Esophagus squamous epithelium (tissue), 5 donors: ENCODE measurements at places on chromosomes 5 and 9.

GRCh38 chr9:107141967-107142366, 141.1 kb upstream of the RAD23B start:
- no peak for DNase-seq

DNA sequence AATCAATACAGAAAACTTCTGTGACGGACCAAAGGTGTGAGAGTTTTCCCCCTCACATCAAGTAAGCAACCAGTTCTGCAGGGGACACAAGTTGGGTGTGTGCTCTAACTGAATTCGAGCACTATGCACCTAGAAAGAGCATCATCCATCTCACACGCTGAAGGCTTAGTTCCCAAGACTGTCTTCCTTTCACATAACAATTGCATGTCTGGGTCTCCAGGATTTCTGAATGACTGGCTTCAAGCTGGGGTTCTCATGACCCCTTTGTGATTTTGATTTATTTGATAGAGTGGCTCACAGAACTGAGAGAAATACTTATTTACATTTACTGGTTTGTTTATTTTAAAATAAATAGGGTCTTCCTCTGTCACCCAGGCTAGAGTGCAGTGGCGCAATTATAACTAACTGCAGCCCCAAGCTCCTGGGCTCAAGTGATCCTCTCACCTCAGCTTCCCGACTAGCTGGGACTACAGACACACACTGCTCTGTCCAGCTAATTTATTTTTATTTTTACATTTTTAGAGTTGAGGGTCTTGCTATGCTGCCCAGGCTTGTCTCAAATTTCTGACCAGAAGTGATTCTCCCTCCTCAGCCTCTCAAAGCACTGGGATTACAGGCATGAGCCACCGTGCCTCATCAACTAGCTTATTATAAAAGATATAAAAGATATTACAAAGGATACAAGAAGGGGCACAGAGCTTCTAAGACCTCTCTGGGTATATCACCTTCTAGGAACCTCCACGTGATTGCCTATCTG, 316.7 kb upstream of the CDH12 start:
- no peak for DNase-seq

DNA sequence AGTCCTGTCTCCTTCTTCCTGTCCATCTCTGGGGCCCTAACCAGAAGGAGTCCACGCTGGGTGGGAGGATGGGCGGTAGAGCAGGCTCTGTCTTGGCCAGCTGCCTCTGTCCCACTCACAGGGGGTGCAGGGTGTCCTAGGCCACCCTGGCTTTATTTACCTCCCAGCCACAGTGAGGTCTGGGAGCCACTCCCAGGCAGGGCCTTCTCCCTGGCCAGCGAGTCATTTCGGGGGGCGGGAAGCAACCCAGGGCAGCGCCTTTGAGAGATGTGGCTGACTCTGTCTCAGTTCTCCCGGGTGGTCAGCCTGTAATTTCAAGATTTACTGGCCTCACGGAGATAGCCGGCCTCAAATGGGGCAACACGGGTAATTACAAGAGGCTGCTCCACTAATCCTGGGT, 67.4 kb upstream of the PTCH1 start:
- DNase-seq = no peak

DNA sequence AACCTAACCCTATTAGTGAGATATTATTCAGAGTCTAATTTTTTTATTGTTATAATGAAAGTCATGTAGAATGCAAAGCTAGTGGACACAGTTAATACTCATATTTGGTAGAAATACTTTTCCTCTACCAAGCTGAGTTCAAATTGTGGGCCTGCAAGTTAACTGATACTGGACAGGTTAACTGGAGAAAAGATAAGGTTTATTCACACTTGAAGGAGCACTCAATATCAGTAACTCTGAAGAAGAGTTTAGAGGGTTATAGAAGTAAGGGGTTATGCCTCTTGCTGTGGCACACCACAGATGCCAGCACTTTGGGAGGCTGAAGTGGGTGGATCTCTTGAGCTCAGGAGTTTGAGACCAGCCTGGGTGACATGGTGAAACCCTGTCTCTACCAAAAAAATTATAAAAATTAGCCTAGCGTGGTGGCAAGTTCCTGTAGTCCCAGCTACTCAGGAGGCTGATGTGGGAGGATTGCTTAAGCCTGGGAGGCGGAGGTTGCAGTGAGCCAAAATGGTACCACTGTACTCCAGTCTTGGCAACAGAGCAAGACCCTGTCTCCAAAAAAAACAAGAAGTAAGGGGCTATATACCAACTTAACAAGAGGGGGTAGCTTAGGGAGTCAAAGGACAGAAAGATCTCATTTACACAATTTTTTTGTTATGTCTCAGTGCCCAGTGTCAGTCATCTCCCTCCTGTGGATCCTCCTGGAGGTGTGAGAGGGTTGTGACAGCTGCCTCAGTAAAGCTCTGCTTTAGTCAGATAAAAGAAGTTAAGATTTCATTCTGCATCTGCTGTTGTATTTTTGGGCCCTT, 121.2 kb upstream of the GRHPR start:
- no peak for DNase-seq

- DNase-seq = no peak
These were observed 337.8 kb downstream of the DEPDC1B start for GRCh38 chr5:60362158-60362557.
